ENCODE measurements at places on chromosomes 6 and 20.

- no peak for DNase-seq
Observed at GRCh38 chr20:36271639-36272546, 34.2 kb upstream of the DLGAP4 start.

- no peak for DNase-seq
Observed at GRCh38 chr20:1034415-1034789, 32.3 kb upstream of the RSPO4 start.

DNA sequence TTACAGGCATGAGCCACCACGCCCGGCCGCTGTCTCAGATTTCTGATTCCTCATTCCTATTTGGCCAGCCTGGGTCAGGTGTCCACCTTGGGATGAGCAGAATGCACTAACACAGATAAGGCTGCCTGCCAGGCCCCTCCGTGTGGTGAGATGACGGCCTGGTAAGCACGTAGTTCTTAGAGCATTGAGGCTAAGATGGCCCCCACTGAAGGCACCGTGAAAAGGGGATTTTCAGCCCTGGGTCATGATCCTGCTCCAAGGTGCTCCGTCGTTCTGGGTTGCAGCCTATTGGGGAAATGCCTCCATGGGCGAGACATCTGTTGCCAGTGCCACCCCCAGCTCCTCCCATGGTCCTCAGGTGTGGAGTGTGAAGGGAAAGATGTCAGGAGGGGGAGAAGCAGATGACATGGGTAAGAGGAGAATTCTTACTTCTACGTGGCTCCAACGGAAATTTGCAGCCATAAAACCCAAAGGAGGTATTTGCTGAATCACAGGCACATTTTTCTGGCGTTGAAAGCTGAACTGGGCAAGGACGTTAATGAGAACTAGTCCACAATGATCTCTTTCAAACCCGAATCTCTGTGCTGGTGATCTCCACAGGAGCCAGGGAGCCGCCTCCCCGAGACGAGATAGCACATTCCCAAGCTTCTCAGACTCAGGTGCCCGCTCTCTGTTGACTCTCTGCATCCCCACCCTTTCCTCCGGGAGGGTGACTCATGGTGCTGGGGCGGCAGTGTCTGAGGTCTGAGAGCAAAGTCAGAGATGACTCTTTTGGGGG is 34.0 kb upstream of the BMP6 start:
- no peak for DNase-seq

DNA sequence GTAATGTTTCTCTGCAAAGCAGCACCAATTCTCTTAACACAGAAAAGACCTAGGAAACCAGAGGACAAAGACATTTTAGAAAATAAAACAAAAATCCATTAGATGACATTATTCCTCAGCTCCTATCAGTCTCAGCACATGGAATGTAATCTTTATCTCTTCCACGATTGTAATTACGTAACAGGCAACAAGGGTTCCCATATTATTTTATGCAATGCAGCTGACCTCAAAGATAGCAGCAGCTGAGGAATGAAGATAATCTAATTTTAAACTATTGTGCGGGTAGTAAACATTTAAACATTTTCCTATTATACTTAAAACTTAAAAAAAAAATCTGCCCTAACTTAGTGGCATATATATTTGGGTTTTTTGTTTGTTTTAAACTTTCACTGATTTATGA is 33.0 kb upstream of the PTCHD4 start:
- DNase-seq, result no peak

GRCh38 chr6:50211582-50211981 is 161.9 kb upstream of the DEFB112 start:
- no peak for DNase-seq

DNA sequence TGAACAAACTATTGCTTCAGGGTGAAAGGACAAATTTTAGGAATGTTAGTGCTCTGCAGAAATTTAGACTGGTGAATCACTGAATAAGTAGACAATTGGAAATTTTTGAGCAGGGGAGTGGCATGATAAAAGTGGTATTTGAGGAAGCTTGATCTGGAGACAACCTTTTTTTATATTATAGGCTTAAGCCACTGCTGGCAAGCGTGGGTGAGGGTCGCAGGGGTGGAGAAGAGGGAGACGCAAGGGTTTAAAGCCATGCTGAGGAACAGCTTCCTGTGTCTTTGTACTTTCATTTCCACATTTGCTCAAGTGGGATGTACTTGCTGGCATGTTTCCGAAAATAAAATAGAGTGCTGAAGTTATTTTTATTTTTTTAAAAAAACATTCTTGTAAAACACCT is 23.7 kb downstream of the NCOA7 start:
- no peak for DNase-seq

DNA sequence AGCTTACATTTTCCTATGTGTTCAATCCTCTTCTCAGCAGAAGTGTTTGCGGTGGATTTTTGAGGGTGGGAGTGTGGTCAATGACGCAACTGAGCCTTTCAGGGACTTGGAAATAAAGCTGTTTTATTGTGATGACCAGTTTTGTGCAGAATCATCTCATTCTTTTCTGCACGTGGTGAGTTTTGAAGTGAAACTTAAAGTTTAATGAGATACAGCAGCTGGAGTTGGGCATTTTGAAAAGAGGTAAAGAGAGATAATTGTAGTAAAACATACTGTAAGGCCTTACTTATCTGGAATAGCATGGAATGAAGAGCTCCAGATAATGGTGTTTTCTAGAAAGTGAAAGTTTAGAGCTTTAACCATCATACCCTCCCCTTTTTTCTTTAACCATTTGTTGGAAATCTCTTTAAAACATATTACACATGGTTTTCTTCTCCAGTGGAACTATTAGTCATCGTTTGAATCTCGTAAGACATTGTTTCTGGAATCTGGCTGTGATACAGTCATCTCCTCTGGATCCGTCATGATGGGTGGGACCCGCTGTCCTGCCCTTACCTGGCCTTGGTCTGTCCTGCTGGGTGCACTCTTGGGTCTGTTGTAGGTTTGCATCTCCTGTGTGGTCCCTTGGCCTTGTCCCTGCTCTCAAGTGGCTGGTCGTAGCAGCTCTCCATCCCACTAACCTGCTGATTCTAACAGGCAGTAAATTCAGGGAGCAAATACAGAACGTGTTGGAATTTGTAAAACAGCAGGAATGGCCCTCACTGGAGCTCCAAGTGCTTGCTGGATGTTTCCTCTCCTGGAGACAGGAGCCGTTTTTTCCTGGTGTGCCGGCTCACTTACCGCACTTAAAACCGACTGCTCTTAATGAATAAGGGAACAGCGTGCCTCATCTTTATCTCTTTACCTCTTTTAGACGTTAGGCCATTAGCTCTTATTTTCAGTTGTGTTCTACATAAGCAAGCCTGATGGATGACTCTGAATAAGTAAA is 29.8 kb downstream of the UST start:
- DNase-seq, result no peak

- DNase-seq, result no peak
Observed at GRCh38 chr6:23181356-23182110, 612.2 kb downstream of the HDGFL1 start.

All from stimulated activated CD4-positive, alpha-beta T cell treated with anti-CD3 and anti-CD28 coated beads, Interleukin-12 subunit alpha, Interleukin-12 subunit beta, amount 100 ng/mL, for 24 hours (primary cell).